AG08396 (cell line): ENCODE measurements at places on chromosomes 1 and 21.

DNA sequence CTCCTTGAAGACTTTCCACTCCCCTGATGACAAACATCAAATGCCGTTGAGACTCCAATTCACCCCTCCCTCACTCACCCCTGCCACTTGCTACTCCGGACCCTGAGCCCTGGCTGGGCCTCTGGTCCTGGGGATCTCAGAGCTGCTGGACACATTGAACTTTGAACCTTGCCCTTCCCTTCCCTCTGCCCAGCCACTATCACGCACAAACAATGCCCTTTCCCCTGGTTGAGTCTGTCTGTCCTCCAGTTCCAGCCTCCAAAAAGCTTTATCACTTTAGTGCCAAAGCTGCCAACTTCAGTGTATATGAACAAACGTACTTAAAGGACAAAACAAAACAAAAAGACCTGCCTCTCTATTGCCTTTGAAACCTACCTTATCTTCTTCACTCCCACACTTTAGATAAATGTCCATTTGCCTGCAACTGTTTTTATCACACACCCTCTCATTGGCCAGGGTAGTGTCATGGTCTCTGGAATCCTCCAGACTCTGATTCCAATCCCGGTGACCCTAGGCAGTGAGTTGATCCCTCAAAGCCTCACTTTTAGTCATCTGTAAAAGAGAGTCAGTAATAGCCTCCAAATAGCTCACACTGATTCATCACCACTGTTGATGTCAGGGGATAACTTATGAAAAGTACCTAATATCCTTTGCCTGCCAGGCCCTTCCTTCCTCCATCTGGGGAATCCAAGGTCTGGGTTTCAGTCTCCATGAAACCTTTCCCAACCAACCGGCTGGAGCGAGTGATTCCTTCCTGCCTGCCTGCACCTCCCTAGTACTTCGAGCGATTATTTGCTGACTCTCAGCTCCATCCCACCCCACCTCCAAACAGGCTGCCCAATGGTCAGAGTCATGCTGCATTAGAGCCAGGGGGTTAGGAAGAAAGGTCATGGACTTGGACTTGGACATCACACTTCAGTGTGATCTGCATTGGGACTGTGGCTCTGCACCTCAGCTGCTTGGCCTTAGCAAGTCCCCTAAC is 15.9 kb upstream of the SPOCD1 start:
- peak; percentile 65 for DNase-seq

DNA sequence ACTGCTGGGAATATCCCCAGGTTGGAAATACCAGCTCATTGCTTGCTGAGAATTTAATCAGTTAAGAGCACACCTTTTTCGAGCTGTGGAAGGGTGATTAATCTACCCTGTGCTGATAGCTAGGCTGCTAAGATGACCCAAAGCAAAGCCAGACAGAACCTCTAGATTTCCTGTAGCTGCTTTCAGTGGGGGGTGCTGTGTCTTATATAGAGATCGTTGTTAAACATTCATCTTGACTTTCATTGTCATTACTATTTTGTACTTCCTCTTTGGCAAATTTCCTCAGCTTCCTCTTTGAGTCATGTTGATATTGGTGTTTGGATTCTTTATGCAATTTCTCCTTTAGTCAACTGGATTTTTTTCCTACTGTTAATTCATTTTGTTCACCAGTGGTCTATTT is 155.3 kb downstream of the DISC1 start:
- no peak for DNase-seq

- peak; percentile 45 for DNase-seq
These were observed at the start of gene TTC39A for GRCh38 chr1:51330331-51331201. Gene TTC39A, minus strand, starts transcription at chr1:51330562. Its CDS starts 85 bp downstream, at chr1:51330477.

GRCh38 chr1:204647114-204647804 is 38.3 kb downstream of the LRRN2 start:
- peak; percentile 83 for DNase-seq

DNA sequence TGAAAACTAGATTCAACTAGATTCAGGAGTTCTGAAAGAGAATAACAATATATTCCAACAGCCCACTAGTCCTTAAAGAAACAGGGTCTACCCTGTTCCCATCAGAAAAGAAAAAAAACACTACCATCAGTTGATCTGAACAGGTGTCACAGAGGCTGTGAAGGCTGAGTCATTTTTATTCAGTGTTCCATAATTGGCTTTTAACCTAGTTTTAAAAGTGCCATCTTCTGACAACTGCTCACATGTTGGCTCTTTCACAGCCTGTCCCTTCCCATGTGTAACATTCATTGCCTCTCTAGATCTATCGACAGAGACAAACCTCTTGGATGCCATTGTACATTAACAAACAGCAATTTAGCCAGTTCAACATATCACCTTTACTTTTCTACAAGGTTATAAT is 243.7 kb downstream of the TBX15 start:
- DNase-seq: no peak

DNA sequence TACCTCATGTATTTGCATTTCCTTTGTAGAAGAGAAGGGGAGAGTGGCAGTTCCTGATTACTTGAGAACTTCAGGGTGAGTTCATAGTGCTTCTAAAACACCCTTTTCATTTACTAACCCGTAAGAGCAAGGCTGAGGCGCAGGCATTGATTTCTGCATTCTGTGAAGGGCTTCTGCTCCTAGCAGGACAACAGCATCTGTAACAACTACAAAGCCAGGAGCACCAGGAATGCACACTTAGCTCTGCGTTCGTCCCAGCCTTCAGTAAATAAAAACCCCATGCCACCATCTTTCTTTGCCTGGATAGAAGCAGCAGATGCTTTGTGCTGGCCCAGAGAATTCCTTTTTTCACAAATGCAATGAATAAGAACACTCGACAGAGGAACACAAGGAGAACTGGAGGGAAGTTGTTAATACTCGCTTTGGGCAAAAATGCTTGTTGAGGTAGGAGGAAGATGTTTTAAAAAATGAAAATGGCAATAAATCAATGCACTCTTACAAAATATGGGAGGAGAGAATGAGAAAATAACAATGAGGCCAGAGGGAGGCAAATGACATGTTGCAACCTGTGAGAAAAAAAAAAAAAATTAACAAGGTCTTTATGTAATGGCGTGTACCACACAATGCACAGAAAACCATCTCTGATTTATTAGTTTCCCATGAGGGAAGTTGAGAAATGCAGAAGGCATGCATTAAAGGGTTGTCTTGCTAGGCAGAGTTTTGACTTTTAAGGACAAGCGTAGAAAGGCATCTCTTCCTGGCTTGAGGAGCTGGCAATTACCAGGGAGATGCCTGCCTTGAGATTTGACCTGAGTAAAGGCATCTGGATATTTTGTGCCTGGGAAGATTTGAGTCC is 418.8 kb downstream of the DISC1 start:
- no peak for DNase-seq

DNA sequence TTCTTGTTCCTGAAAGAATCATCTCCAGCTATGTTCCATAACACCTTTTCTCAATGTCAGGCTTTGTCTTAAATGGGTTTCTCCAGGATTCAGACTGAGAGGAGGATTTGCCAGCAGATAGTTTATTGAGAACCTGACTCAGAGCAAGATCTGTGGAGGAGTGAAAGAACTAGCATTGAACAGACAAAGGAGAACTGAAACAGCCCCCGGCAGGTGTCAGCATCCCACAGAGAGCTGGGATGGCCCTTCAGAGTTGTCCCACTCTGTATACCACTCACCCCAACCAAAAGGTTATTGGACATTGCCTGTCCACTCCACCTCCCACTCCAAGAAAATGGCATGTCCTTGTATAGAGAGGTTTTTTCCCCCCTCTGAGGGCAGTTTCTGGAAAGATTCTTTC is 270.7 kb downstream of the PAPPA2 start:
- DNase-seq: no peak

- DNase-seq: no peak
These were observed 2.7 kb downstream of the KIAA0319L start for GRCh38 chr1:35554266-35555211.

- peak; percentile 8 for DNase-seq
These were observed 460.6 kb downstream of the DSCAM start for GRCh38 chr21:40386294-40386911.

- DNase-seq: no peak
These were observed 150.8 kb downstream of the ETS2 start for GRCh38 chr21:38956521-38956855.

DNA sequence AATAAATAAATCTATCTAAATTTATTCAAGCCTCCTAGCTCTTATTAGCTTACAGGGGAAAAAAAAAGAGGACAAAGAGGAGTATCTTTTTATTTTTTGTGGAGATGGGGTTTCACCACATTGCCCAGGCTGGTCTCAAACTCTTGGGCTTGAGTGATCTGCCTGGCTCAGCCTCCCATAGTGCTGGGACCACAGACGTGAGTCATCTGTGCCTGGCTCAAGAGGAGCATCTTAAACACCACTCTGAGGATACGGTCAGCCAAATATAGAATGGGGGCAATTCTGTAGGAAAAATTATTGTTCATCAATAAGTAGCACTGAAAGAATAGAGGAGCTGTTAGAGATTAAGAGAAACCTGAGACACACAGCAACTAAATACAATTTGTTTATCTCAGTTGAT is 24.1 kb downstream of the SLC45A3 start:
- DNase-seq: peak; percentile 35

GRCh38 chr1:7485086-7485780 is 285.9 kb upstream of the VAMP3 start:
- no peak for DNase-seq

DNA sequence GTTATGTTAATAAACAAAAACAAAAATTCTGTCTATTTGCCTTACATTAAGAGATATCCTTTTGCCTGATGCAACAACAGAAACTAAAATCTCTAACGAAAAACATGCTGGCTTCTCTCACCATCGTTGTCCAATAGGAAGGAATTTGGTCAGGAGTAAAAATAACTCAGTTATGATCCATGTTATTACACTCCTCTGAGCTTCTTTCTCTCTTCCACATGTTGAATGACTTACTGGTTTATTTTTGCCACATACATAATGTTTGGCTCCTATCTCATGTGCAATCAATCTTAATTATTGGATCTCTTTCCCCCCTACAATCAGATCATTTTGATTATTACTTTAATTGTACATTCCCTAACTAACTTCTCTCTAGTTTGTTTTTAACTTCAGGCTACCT is 688.4 kb downstream of the USP25 start:
- DNase-seq: no peak

DNA sequence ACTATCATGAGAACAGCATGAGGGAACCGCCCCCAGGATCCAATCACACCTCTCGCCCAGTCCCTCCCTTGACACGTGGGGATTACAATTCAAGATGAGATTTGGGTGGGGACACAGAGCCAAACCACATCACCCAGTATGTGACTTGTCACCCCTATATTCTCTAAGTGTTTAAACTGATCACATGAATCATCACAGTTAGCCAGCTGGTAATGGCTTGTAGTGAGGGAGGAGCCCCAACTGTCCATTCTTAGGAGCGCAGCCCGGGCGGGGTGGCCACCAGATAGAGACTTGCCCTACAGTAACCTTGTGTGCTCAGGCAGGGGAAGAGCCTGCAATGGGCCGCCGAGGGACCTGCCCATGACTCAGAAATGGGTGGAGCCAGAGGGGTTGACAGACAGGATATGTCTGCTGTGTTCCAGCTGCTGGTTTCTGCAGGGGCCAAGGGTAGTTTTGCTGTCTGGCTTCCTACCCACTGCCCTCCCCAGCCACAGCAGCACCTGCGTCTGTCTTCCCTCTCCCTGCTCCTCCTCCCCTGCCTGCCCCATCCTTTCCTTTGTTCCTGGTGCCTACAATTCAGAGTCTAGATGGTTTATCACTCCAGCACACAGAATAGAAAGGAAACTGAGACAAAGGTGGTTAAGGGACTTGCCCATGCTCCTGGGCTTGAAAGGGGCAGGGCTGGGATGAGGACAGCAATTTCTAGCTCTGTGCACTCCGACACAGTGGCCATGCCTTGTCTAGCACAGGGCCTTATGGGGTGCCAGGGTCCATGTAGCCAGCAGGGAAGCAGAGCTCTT is 9.2 kb downstream of the ABCG1 start:
- peak; percentile 88 for DNase-seq

DNA sequence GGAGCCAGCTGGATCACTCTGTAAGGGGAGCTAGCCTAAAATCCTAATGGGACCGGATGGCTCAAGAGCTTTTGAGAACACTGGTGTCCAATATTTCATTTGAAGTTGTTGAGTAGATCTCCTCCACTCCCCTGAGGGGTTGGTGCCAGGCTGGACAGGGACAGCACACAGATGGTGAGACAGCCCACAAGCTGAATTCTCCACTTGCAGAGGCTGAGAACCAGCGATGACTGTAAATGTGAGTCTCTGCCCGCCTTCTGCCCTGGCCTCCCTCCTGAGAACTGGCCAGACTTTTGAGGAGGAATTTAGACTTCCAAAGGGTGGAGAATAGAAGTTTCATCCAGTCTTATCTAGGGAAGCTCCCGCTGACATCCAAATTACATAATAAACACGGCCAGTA is 20.5 kb upstream of the COQ8A start:
- no peak for DNase-seq

DNA sequence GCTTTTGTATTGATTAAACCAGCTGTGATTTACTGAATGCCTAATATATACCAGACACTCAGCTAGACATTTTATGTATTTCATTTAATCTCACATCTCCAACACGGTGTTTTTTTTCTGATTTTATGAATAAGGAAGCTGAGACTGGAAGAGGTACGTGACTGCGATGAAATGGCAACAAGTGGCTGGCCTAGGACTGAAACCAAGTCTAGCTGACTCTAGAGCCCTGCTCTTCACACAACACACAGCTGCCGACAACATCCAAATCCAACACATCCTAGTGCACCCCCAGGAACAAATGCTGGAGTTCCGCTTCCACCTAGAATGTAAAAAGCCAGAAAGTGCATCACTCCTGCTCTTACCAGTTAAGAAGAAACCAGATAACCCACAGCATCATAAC is 10.7 kb upstream of the TOMM20 start:
- no peak for DNase-seq

DNA sequence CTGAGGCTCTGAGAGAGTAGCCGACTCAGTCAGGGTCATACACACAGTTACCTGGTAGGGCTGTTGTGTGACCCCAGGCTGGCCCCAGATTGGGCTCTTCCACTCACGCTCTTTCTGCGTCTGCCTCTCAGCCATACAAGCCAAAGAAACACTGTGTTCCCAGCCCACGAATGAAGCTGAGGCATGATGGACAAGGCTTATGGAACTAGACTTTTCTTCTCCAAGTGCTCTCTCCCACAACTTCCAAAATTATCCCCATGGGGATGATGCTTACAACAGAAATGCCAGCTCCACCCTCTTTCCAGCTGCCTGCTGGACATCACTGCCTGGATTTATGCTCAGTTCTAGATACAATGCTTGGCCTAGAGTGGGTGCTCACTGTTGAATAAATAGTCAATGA is 102.8 kb upstream of the JUN start:
- DNase-seq: no peak

DNA sequence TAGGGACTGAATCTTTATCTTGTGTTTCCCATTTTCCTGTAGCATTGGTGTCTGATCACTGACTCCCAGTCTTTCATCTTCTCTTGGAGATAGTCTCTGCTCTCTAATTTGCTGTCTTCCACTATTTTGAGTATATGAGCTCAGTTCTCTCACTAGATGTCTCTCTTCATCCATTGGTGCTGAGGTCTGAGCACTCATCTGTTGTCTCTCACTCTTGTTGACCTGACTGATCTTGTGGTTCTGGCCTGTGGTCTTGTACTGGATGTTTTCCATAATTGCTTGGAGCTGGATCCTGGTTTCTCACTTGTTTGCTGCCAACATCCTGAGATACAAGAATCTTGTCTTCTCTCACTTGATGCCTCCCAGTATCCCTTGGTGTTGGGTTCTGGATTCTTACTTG is 25.1 kb upstream of the S100A11 start:
- DNase-seq: no peak

GRCh38 chr1:88216441-88216840 is 467.6 kb upstream of the PKN2 start:
- no peak for DNase-seq

- DNase-seq: no peak
These were observed 25.4 kb downstream of the EEIG2 start for GRCh38 chr1:108585313-108585712.

- DNase-seq: no peak
These were observed 65.1 kb upstream of the RAB4A start for GRCh38 chr1:229205854-229206253.
